ENCODE measurements at places on chromosomes 16 and 17.

- no peak for DNase-seq
Observed at GRCh38 chr16:81905277-81905676, 106.0 kb downstream of the SDR42E1 start.

DNA sequence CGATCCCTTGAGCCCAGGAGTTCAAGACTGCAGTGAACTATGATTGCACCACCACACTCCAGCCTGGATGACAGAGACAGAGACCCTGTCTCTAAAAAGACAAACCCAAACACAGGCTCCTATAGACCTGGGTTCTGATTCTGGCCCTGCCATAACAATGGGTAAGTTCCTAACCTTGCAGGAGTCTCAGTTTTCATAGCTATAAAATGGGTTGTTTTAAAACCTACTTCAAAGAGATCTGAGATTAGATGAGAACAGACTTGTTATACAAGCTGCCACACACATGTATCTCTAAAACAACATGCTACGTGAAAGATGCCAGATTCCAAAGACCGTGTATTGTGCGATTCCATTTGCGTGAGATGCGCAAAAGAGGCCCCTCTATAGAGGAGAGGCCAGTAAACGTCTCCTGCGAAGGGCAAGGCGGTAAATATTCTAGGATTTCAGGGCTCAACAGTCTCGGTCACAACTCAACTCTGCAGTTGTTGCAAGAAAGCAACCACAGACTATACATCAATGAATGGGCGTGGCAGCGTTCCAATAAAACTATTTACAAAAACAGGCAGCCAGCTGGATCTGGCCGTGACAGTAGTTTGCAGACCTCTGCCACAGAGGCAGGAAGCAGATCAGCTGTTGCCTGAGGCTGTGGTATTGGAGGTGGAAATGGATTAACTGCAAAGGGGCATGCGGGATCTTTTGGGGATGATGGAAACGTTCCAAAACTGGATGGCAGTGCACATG lies 5.9 kb downstream of the CORO7 start:
- no peak for DNase-seq

GRCh38 chr17:77474292-77474988 lies 333.7 kb downstream of the SEC14L1 start:
- no peak for DNase-seq

GRCh38 chr17:69734656-69735055 lies 320.2 kb downstream of the MAP2K6 start:
- DNase-seq = no peak

DNA sequence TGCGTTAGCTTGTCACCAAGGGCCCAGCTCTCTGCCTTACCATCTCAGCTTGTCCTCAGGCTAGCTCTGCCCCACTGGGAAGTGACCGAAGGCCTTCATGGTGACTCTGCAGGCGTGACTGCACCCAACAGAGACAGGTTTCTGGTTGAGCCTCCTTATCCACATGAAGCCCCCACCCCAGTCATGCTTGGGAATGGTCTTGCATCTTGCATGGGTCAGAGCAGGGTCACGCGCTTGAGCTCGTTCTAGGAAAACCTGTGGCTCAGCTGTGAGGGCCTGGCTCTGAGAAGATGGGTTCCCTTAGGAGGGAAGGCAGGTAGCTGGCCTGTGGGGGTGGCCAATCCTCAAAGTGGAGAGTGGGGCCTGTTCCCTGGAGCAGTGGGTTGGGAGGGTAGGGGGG lies 122.8 kb downstream of the BANP start:
- no peak for DNase-seq

- DNase-seq = no peak
Observed at GRCh38 chr17:280901-281300, 71.7 kb downstream of the RPH3AL start.

Data from ACHN (cell line).